ENCODE measurements at places on chromosomes 3 and 15.

DNA sequence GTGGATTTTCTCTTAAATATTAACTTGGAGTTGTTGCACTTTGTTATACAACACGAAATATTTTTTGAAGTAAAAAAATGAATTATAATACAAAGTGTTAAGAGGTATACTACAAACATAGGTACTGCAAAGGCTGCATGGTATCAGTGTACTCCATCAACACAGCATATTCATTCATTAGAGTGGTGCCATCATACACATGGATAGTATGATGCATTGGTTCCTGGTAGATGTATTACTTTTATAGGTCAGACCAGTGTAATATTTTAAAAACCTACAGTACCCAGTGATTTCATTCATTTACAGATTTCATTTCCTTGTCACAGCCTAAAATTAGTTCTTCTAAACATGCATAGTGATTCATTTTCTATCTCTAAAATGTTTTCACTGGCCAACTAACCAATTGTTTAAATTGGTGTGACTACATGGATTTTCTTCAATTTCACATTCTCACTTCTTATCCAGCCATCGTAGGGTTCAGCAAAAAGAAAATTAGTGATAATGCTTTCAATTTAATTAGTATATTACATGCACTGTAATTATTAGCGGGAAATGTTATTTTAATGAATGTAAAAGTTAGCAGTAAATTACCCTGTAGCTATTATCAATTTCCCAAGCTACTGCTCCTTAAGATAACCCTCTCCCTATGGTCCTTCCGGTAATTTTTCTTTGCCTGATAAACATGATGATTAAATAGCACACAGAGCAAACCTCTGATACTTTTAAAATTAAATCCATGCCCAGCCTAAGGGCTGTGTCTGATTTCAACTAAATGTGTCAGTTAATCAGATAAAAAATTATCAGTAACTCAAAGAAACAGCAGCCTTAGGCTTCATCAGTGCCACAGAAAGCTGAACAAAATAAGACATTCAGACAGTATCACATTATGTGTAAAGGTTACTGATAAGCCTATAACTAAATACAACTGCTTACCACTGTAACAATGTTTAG, 68.4 kb downstream of the DPH6 start:
- no peak for DNase-seq

GRCh38 chr15:94526071-94526689, 294.8 kb downstream of the MCTP2 start:
- no peak for DNase-seq

- DNase-seq, result no peak
These were observed 139.9 kb upstream of the TLE3 start for GRCh38 chr15:70237626-70238025.

DNA sequence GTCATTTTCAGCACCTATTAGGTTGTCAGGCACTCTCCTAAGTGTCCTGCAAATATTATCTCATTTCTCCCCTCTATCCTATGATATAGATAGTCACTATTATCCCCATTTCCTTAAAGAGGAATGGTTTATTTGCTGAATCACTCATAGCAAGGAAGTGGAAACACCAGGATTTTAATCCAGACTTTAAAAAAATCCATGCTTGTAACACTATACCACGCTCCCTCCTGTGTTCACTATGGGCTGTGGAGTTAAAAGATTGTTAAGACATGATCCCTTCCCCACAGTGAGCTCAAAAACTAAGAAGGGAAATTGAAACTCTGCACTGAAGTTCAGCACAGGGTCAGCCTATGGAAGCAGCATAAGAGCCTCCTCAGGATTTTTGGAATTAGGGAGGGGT, 60.2 kb downstream of the TMEM39A start:
- no peak for DNase-seq

GRCh38 chr3:196995027-196995426, 26.4 kb upstream of the PIGZ start:
- DNase-seq, result no peak

DNA sequence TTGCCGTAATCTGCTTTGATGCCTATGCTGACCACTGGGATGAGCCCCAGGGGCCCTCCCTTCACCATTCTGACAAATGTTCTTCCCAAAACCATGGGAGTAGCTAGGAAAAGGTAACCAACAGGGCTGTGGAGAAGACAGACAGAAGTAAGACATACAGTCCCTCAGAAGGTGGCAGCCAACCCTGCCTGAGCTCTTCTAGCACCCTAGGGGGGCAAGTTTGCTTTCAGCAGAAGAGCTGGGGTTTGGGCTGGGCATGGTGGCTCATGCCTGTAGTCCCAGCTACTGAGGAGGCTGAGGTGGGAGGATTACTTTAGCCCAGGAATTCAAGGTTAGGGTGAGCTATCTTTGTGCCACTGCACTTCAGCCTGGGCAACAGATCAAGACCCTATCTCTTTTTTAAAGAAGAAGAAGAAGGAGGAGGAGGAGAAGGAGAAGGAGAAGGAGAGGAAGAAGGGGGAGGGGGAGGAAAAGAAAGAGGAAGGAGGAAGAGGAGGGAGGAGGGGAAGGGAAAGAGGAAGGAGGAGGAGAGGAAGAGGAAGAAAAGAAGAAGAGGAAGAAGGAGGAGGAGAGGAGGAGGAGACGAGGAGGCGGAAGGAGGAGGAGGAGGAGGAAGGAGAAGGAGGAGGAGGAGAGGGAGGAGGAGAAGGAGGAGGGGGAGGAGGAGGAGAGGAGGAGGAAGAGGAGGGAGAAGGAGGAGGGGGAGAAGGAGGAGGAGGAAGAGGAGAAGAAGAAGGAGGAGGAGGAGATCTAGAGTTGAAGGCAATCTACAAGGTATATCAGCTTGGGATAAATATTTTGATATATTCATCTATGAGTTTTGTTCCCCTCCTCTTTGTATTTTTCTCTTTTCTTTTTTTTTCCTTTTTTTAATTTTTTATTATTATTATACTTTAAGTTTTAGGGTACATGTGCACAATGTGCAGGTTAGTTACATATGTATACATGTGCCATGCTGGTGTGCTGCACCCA, 44.9 kb upstream of the ABHD2 start:
- no peak for DNase-seq

GRCh38 chr3:81302045-81302444, 459.4 kb downstream of the GBE1 start:
- DNase-seq, result peak; percentile 3

- no peak for DNase-seq
These were observed 645.9 kb upstream of the KCNMB2 start for GRCh38 chr3:177890359-177890683.

- no peak for DNase-seq
These were observed 164.5 kb downstream of the ZMAT3 start for GRCh38 chr3:178907081-178907480.

DNA sequence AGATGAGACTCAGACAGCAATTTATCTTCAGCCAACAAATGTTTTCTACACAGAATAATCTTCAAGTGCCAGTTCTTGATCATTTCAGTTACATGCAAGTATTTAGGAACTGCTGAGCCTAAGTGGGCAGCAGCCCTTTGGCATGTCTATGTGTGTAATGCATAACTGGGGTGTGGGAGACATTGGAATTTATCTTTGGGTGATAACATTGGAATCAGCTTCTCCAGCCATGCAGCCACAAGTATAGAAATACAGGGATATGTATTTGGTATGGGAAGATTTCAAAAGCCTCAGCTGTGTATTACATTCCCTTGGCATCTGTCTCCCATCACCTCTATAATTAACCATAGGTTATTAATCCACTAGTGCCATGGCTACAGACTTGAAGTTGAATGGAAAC, 63.4 kb upstream of the FOXP1 start:
- DNase-seq, result no peak

GRCh38 chr3:47485812-47486211, 10.1 kb upstream of the SCAP start:
- no peak for DNase-seq

DNA sequence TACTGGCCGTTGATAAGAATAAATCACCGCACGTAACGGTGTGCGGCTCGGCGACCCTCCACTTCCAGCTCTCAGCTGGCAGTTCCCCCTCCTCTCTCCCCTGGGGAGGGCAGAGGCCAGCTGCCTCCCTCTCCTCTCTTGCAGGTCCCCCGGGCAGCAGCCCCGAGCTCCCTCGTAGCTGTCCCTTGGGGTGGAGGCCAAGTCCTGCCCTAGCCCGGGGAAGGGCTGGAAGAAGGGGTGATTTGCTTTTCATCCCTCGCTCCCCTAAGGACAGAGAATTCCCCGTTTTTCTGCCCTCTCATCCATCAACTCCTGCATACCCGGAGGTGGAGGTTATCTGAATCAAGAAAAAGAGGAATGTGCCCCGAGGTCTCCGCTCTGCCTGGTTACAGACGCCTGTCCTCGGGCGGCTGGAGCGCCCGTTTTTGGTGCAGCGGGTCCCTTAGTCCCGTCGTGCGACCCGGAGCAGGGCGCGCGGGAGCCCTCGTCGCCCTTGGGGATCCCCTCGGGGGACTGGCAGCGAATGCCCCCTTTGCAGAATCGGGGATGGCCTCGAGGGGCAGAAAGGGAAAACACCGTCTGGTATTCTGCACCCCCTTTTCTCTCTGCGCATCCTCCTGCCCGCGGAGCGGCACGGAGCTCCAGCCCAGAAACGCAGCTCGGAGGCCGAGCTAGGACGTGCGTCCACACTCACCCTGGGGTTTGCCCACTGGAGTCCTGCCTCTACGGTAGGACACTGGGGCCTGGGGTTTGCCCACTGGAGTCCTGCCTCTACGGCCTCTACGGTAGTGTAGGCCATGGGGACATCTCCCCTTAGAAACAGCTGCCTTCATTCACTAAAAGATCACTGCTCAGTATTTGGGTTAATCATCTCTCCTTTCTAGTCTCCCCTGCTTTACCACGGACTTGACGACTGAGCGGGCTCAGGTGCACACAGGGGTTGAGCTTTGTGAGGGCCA, 2.2 kb downstream of the PTPRG start:
- no peak for DNase-seq

GRCh38 chr3:171266034-171266739, 194.0 kb downstream of the TNIK start:
- DNase-seq, result no peak

- no peak for DNase-seq
These were observed 17.7 kb downstream of the ZNF654 start for GRCh38 chr3:88076712-88077111.
